ENCODE measurements at places on chromosomes 1 and 21. TPM values are rescaled to one million over a fixed set of nuclear protein-coding genes. Genes with fewer than 3 reads are reported as not detected.

Gene PLA2G2F
- total RNA-seq: not detected

Gene WARS2
- 16.9 TPM for total RNA-seq

Gene MCOLN3
- 7.7 TPM for total RNA-seq

Gene ETNK2
- 13.9 TPM for total RNA-seq

Gene CRP
- 0.38 TPM for total RNA-seq

Data from omental fat pad (tissue), 4 donors.